Stimulated activated CD4-positive, alpha-beta T cell treated with anti-CD3 and anti-CD28 coated beads, Interleukin-1b, Interleukin-23, amount 100 ng/mL, for 24 hours (primary cell): ENCODE measurements at places on chromosomes 16 and 17.

GRCh38 chr17:83010206-83011200 lies 68.9 kb upstream of the METRNL start:
- no peak for DNase-seq

GRCh38 chr17:51154176-51154575 lies 817 bp downstream of the NME1 start:
- no peak for DNase-seq

GRCh38 chr17:17129466-17129865 lies 76.7 kb downstream of the PLD6 start:
- no peak for DNase-seq

- no peak for DNase-seq
Measured at GRCh38 chr16:57239107-57239506, 6.0 kb upstream of the ARL2BP start.

DNA sequence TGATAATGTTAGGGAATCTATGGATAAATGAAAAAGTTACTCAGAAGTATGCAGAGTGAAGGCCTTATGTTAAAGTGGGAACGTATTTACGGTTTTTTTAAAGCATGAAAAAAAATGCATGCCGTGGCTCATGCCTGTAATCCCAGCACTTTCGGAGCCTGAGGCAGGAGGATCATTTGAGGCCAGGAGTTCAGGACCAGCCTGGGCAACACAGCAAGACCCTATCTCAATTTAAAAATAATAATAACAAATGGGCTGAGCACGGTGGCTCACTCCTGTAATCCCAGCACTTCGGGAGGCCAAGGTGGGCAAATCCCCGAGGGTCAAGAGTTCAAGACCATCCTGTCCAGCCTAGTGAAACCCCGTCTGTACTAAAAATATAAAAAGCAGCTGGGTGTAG lies 6.0 kb downstream of the POLR2A start:
- no peak for DNase-seq

DNA sequence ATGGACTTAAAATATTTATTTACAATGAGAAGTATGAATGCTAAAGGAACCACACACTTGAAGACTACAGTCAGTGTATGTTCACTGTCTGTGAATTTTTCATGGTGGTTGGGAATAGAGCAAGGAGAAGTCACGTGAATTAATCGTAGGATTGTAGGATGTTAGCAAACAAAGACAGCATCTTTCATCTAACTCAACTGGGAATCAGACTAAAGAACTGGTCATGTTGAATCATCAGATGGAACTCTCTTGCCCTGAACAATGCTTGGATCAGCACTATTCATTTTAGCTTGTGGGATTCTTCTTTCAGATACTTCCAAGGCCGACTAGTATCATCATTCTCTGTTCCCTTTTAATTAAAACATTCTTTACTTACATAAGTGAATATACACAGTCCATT lies 18.1 kb downstream of the KCNJ2 start:
- no peak for DNase-seq

DNA sequence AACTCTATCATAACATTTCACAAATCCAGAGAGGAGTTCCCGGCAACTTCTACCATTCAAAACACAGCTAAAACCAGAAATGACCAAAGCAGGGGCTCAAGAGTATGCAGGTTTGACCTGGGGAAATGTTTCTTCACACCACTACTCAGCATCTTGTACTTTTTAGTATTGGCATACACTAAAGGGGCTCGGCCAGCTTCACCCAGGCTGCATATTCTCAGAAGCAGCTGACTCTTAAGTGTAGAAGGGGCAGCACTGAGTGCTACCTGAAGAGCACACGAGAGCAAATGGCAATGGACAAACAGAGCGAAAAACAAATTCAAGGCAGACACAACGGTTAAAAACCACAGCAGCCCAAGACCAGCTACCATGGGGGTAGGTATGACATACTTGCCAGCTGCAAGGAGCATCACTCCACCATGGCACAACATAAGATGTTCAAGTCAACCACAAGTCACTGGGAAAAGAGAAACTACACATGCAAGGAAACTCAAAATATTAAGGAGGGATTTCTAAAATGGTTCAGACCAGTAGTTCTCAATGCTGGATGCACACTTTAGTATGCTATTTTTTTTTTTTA lies 34.4 kb downstream of the N4BP1 start:
- no peak for DNase-seq

- DNase-seq, result no peak
Measured at GRCh38 chr17:8012996-8013640, 10.7 kb downstream of the GUCY2D start.

DNA sequence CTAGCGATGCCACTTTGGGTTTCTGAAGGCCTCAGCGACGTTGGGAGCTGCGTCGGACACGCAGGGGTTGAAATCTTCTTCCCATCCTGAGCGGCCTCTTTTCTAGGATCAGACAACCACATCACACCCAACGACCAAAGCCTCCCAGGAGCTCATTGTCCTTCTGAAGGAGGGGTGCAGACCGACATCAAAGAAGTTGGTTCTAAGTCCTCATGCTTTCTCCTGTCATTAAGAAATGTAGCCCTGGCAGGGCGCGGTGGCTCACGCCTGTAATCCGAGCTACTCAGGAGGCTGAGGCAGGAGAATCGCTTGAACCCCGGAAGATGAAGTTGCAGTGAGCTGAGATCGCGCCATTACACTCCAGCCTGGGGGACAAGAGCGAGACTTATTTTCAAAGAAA lies 1681.9 kb downstream of the TP53TG3F start:
- DNase-seq, result no peak

GRCh38 chr16:90002759-90003158 lies 16.5 kb downstream of the DBNDD1 start:
- DNase-seq, result no peak

- no peak for DNase-seq
Measured at GRCh38 chr16:24508614-24509013, 30.8 kb upstream of the RBBP6 start.

- no peak for DNase-seq
Measured at GRCh38 chr16:88777471-88778270, 7.3 kb downstream of the PIEZO1 start.

DNA sequence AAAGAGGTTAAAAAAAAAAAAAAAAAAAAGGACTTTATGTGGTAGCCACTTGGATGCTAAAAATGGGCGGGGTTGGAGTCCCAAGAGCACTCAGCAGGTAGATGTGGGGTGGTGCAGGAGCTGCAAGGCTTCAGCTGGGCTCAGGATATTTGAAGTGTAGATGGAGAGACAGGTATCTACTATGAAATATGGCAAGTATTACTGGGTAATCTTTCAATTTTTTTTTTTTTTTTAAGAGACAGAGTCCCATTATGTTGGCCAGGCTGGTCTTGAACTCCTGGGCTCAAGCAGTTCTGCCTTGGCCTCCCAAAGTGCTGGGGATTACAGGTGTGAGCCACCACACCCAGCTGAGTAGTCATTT lies 7.6 kb downstream of the TUFM start:
- DNase-seq, result no peak

DNA sequence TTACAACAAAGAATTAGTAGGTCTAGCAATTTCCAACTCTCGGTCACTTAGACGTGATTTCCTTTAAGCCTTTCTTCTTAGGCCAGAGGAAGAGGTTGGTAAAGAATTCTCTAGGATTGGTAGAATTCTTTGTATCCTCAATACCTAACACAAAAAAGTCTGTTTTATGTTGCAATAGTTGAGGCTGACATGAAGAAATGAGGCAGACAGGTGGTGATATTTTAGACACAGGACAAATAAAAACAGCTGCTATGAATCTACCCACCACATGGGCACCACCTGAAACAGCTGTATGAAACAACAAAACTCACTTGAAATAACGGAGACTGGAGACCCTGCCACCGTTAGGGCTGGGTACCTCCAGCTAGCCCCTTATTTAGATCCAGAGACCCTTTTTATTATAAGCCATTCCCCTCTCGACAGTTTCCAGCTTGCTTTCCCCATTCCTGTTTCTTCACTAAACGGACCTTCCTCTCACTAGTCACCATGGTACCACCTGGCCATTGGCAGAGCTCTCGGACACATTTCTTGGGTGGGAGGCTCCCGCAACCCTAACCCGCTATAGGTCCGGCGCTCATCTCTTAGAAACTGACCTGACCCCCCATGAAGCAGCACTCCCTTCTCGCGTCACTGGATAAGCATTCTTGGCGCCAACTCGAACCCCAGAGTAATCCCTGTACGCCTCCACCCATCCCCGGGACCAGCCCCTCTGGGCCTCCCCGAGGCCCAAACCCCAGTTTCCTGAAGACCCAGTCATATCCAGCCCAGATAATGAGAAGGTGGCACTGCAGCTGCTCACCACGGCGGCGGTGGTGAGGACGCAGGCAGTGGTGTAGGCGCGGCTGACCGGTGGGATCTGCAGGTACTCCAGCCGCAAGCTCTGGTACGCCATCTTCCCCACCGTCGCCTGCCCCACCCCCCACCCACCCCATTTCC lies at the start of gene DERL2:
Gene DERL2, minus strand, starts transcription at position 909 of the 936 bp plus-strand sequence. Its CDS starts 17 bp downstream, at position 892.
- no peak for DNase-seq

DNA sequence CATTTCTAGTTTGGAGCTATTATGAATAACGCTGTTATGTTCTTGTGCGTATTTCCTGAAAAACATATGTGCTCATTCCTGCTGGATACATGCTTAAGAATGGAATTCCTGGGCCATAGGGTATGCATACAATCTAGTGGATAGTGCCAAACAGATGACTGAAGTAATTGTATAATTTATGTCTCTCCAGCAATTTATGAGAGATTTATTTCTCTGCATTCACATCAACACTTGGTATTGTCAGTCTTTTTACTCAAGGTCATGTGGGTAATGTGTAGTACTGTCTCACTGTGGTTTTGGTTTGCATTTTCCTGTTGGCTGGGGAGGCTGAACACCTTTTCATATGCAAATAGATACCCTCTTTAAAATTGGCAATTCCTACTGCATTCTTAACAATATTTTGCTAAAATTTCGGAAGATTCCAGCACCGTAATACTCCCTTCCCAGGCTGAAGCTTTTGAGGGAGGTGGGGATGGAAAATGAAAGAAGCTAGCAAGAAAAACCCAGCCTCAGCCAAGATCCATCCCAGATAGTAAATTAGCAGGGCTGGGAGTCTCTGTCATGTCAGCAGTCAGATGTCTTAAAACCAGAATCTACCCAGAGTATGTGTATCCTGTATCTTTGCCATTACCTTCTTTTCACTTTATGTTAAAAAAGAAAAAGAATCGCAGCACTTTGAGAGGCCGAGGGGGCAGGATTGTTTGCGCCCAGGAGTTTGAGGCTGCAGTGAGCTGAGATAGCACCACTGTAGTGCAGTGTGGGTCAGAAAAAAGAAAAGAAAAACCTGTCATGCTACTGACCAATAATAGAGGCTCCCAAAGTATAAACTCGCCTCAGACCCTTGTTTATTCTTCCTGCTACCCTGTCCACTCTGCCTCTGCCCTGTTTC lies 204.9 kb downstream of the LGALS9B start:
- no peak for DNase-seq

DNA sequence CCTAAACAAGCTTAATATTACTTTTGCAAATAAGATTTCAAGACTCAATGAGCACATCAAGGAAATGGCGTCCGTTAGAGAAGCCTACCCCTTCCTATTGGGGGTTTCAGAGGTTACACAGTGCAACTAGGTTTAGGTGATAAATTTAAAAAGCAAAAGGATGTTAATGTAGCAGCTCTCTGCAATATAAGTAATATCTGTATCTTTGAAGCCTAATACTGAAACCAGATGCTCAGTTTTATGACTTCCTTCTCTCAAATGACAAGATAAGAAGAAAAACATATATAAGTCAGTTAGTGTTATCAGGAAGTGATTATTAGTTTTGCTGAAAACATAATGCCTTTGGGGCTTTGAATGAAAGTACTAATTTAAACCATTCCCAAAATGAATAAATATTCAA lies 54.3 kb upstream of the MED13 start:
- no peak for DNase-seq

DNA sequence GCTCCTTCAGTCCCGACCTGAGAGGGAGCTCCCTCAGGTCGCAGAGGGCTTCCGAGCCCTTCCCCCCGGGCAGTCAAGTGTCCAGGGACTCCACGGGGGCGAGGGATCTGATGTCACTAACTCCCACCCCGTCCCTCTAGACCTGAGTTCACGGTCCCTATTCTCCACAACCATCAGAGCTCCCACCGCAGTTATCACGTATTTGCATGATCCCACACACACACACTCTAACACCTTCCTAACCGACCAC lies 3.7 kb upstream of the PER1 start:
- DNase-seq, result no peak

DNA sequence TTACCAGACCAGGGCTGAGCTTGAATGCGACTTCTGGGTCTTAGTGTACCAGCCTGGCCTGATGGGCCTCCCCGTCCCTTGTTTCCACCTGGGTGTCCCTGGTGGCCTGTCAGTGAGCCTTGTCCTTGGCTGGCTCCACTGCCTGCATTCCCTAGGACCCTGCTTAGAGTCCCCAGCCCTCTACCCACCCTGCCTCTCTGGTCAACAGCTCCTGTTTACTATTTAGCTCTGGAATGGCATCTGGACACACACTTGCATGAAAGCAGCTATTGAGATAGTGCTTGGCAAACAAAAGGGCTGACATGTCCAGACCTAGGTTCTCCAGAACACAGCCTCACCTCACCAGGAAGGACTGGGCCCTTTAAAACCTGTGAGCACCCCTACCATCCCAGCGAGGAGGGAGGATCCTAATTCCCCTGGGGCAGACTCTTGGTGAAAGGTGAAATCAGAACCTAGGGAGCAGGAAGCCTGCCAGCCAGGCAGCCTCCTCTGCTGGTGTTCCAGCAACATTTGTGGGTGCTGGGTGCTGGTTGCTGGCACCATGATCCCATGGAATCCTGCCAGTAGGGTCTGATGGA lies 38.8 kb downstream of the RAI1 start:
- no peak for DNase-seq

DNA sequence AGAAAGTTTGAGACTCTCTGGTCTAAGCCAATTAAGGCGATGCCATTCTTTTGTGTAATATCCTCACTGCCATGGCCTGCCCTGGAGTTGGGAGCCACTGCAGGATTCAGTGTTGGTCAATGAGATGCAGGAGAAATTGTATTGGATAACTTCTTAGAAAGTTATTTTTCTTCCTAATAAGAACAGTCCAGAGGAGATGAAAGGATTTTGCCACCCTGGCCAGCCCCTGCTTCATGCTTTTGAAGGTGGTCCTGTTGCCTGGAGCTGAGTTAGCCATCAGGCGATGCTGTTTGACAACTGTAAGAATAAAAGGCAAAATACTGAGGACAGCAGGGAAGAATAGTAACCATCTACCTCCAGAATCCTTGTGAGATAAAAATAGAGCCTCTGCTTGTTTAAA lies 35.4 kb upstream of the CNTNAP4 start:
- DNase-seq, result no peak

- no peak for DNase-seq
Measured at GRCh38 chr16:50613281-50613963, 65.2 kb downstream of the NKD1 start.

- DNase-seq, result no peak
Measured at GRCh38 chr16:1743376-1744337, 27.7 kb downstream of the NME3 start.

GRCh38 chr17:9790889-9791876 lies at the start of gene DHRS7C:
TSS of gene DHRS7C (minus strand) at chr17:9791592. CDS start at chr17:9791284, 308 bp downstream.
- no peak for DNase-seq
